Suppressor macrophage treated with lipopolysaccharide for 1 hour (primary cell): ENCODE measurements at places on chromosomes 16 and 17.

GRCh38 chr17:68908045-68908444 lies 47.1 kb downstream of the ABCA8 start:
- no peak for DNase-seq

DNA sequence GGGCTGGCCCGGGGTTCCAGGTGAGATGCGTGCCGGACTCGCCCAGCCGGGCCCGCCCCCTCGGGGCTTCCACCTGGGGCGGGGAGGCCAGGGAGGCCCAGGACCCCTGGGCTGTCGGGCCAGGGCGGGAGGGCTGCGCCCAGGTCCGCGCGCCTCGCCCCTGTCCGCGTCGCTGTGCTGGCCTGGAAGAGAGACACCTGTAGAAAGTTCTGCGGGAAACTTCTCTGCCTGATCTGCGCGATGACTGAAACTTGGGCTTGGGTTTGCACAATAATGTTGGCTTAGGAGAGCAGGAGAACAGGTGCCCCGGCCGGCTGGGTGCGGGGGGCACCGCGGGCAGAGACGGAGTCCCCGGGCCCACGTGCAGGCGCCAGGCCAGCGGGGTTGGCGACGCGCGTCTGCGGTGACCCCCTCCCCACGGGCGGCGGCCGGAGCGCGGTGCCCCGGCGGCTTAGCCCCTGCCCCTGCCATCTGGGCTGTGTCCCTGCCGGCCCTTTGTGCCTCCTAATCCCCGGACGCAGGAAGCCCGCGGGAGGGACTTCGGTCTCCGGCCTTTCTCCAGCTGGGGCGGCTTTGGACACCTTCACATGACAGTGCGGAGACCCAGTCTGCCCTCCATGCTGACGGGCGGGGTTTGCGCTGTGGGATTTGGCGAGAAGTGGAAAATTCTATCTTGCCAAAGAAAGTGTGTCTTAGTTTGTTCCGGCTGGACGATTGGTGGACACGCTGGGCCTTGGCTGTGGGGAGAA lies 483 bp downstream of the LLGL2 start:
- no peak for DNase-seq

DNA sequence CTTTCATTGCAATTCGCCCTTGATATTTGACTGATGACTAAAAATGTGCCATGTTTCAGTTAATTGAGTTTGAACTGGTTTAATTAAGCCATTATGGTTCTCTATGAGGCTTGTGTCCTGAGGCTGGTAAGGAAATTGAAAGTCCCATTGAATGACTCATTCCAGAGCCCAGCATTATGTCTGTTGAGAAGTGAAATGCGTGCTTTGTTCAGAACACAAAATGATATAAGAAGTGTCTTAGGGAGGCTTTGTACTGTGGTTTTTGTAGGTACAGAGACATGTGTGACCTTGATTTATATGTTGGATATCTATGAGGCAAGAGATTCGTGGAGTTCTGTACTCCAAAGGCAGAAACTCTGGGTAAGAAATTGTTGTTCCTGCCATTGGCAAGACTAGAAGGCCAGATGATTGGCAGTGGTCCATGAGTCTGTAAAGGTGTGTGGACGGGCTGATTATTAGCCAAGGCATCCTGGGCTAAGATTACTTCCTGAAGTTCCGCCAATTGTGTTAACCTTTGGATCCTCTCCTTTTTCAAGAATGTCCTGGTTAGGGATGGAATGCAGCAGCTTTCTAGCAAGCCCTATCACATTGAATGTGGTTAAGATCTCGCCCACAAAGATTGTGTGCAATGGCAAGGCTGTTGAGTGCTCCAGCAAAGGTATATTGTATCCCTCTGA lies 103.7 kb downstream of the NPIPB5 start:
- peak; percentile 53 for DNase-seq

GRCh38 chr17:7411427-7411750 lies 3.7 kb downstream of the NLGN2 start:
- DNase-seq: no peak

- no peak for DNase-seq
Measured at GRCh38 chr17:42087042-42087701, 11.1 kb downstream of the ZNF385C start.

GRCh38 chr17:45965812-45966211 lies 33.2 kb upstream of the STH start:
- no peak for DNase-seq

DNA sequence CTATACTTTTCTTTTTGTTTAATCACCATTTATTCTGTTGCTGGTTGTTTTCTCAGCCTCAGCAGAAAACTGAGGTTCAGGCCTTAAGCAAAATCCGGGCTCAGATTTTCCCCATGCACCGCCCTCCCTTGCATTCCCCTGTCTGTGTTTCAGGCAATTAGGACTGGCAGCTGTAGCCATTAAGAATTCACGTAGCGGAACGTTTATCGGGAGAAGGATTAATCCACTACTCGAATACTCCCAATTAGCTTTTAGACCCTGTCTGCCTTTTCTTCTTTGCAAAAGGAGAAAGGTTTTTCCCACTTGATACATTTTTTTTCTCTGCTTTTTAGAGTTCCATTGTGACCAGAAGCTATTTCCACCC lies 173.1 kb downstream of the RPTOR start:
- no peak for DNase-seq

DNA sequence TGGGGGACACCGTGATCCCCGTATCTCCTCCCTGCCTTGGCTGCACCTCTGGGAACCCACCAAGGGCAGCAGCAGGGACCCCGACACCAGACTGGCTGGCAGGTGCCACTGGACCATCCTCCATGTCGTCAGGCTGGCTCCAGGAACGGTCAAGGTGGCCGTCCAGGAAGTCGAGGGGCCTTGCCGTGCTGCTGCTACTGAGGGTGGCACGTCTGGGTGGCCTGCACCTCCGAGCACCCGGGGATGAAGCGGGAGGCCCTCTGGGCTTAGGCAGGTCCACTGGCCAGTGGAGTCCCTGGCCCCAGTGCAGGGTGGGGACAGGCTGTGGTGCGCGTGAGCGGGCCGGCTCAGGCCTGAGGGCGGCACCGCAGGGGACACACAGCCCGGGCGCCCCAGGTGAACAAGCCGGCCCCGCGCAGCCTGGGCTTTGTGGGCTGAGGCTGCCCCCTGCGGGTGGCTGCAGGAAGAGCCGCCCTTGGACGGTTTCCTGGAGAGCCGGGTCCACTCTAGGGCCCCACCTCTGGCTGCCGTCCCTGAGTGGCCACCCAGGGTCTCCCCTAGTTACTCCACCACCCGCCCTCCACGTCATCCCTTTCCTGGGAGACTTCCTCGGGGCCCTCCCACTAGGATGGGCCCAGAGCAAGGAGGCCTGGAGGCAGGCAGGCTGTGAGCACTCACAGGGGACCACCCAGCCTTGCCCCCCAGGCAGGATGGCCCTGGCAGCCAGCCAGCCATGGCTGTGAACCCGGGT lies 42.8 kb upstream of the ZC3H18 start:
- peak; percentile 74 for DNase-seq

DNA sequence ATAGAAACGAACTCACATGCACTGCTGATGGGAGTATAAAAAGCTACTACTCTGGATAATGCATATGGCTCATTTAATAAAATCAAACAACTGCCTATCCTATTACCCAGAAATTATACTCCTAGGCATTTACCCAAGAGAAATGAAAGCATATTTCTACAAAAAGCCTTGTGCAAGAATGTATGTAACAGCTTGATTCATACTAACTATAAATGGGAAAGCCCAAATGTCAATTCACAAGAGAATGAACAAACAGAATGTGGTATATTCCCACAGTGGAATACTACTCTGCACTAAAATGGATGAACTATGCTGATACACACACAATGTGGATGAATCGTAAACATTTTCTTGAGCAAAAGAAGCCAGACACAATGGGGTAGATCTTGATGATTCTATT lies 38.4 kb downstream of the KIAA0753 start:
- peak; percentile 14 for DNase-seq

DNA sequence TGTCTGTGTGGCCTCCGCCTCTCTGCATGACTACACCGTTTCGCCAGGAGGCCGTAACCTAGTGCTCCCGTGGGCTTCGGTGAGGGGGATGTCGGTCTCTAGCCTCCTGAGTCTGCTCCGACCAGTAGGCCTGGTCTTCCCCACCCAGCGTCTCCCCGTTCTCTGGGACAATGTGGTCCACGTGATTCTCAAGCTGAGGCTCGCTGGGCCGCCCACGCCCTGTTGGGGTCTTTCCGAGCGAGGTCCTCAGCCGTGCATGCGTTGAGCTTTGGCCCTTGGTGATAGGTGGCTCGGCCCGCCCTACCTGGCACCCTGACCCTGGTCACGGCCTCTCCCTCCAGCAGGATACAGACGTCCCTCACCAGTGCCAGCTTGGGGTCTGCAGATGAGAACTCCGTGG lies 30.9 kb downstream of the TSC2 start:
- DNase-seq: no peak
